ENCODE measurements at places on chromosomes 4 and X. TPM values are rescaled to one million over a fixed set of nuclear protein-coding genes. Genes with fewer than 3 reads are reported as not detected.

DNA sequence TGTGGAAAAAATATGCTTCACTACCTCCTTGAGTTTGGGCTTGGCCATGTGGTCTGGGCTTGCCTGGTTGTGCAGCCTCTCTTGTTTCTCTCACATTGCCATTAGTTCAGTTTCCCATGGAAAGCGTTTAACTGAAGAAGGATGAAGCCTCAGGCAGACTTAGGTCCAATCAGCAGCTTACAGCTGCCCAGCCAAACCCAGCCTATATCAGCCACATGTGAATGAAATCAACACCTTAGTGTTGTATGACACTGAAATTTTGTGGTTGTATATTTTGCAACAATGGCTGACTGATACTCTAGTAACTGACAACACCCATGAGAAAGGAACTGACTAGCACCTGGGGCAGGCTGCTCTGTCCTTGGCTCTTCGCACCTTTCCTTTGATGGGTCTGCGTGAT is 81.2 kb downstream of the KLF8 start:
- DNase-seq: no peak

GRCh38 chr4:109912706-109913595 is at the start of gene EGF:
Gene EGF, plus strand, starts transcription at chr4:109912883. Its CDS starts 453 bp downstream, at chr4:109913336.
- peak; percentile 9 for DNase-seq

DNA sequence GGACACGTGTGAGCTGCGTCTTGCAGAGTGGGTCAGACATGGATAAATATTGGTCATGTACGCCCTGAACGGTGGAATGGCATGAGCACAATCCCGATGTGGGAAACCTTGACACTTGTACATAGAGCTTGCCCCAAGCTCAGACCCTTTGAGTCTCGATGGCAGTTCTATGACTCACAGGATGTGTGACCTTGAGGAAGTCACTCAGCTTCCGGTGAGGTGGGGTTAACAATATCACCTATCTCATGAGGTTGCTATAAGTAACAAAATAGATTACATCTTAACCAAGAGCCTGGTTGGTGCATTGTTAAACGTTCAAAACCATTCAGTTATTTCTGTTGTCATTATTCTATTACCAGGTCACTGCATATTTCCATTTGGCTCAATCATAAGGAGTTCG is 109.1 kb upstream of the TBL1X start:
- DNase-seq: no peak

Gene ZNF518B
- total RNA-seq: 26.3 TPM

Gene SATL1
- not detected for total RNA-seq

Gene KIAA1210
- 0.11 TPM for total RNA-seq
